ENCODE measurements at places on chromosomes 11 and 22. TPM values are rescaled to one million over a fixed set of nuclear protein-coding genes. Genes with fewer than 3 reads are reported as not detected.

- no peak for DNase-seq
Measured at GRCh38 chr11:94868468-94868867, 100.3 kb downstream of the AMOTL1 start.

- no peak for DNase-seq
Measured at GRCh38 chr11:19160847-19161246, 40.9 kb downstream of the CSRP3 start.

DNA sequence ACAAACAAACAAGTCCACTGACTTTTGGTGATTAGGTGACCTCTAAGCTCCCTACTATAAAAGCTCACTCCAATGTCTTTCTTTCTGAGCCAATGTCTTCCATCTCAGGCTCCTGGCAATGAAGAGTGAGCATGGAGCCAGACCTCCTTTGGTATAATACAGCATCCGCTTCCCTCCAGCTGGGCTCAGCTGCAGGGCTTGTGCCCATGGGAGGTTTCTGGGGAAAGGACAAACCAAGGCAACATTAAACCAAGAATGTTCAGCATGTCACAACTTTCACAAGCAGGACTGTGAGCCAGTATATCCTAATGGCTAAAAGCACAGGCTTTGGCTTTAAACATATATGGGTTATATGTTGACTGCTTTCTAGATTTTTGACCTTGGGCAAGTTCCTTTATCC lies 58.8 kb downstream of the EHF start:
- no peak for DNase-seq

- no peak for DNase-seq
Measured at GRCh38 chr11:57150454-57150917, 31.3 kb upstream of the LRRC55 start.

DNA sequence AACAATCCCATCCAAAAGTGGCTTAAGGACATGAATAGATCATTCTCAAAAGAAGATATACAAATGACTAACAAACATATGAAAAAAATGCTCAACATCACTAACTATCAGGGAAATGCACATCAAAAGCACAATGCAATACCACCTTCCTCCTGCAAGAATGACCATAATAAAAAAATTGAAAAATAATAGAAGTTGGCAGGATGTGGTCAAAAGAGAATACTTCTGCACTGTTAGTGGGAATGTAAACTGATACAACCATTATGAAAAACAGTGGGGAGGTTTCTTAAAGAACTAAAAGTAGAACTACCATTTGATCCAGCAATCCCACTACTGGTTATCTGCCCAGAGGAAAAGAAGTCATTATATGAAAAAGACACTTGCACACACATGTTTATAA lies 77.7 kb upstream of the SC5D start:
- no peak for DNase-seq

GRCh38 chr22:31398231-31398630 lies 1.2 kb upstream of the DRG1 start:
- DNase-seq: no peak

- no peak for DNase-seq
Measured at GRCh38 chr11:82855616-82856015, 44.6 kb downstream of the PRCP start.

DNA sequence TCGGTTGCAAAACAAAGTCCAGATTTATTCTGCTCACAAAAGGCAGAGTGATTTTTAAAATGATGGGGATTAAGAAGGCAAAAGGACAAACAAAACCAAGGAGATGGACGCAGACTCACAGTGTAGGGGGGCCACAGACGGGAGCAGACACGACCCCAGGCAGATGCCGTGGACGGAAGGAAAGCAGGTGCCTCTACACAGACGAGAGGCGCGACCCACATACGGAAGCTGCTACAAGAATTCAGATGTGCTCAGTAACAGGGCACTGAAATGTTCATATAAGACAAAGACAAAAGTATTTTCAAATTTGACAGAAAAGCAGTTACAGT lies 148.9 kb downstream of the BRD1 start:
- DNase-seq: no peak

GRCh38 chr11:91810871-91811270 lies 413.7 kb upstream of the FAT3 start:
- no peak for DNase-seq

SMIM35 gene
- total RNA-seq: not detected

ARHGAP20 gene
- total RNA-seq: 2.8 TPM

All from left colon (tissue), 2 donors.